Neural crest cell (in vitro differentiated cells): ENCODE measurements at places on chromosomes 7 and 10. TPM values are rescaled to one million over a fixed set of nuclear protein-coding genes. Genes with fewer than 3 reads are reported as not detected.

NPSR1 gene
- total RNA-seq: not detected in 2 replicates

HHEX gene
- not detected in 2 replicates for total RNA-seq

DNA sequence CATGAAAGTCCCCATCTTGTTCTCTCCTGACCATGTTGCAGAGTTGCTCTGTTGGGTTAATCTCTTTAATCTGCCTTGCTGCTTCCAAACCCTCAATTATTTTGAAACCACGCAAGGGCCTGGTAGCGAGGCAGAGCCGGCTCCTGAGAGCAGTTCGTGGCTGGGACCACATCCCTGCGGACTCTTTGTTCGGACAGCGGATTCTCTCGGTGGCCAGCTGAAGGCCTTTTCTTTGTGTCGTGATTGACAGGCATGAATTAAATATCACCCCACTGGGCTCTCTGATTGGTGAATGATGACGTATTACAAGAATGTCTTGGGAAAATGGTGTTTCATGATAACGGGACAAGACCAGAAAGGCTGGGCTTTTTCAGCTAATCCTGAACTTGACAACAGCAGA, 66.9 kb upstream of the ARHGAP21 start:
- peak; percentile 53 for DNase-seq

- no peak for DNase-seq
Observed at GRCh38 chr7:102193806-102194205, 92.9 kb upstream of the SH2B2 start.

DNA sequence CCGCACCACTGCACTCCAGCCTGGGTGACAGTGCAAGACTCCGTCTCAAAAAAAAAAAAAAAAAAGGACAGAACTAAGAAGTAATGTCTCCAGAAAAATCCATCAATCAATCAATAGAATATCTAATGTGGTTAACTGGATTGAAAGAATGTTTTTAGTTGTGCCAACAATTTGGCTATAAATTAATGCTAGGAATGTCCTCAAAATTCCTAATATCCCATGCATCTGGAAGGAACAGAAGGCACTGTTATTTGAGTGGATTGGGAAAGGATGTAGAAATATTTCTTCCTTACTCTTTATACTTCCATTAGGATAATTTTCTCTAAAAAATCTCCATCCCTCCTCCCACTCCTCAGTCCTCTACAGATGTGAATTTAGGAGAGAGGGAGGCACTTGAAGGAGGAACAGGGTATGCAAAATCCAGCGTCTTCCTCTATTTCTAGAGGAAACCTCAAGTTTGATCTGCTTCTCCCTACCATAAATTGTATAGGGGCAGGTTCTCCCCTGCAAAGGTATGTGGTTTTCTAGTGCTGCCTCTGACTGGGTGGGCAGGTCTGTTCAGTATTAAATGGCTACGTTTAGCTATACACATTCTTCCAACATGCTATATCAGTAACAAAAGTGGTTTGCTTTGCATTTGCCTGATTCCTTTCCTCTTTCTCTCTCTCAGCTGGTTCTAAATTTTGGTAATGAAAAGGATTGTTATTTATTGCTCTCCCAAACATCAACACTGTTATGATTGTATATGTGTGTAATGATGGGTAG, 54.1 kb downstream of the RNLS start:
- DNase-seq: no peak

GRCh38 chr7:28096713-28097112, 83.9 kb downstream of the JAZF1 start:
- peak; percentile 43 for DNase-seq

WBP1L gene
- 21.2 and 22.0 TPM in 2 replicates for total RNA-seq

DNA sequence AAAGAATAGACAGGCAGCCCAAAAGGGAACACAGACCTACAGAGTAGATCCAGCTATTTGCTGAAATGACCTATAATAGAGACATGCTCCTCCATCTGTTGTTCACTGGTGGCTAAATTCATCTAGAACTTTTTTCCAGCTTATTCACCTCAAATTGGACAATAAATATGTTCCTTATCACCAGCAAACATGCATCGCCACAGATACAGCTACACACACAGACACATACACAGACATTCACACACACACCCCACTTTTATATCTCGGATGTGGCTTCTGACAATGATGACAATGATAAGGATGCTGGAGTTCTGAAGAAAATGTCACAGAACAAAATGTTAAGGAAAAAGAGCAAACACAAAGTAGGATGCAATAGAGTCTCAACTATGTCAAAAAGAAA, 175.4 kb downstream of the LSM5 start:
- no peak for DNase-seq

DNA sequence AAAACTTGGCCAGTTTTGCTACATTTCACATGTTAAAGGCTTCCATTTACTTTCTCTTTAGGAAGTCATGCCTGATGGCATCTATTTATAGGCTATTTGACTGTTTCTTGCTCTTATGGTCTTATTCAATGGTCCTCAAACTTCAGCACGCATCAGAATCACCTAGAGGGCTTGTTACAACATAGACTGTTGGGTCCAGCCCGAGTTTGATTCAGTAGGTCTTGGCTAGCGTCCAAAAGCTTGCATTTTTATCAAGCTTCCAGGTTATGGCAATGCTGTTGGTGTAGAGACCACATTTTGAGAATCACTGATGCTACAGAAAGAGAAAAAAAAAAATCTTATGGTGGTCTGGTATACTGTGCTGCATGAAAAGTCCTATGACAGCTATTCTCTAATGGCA, 51.9 kb downstream of the MTPN start:
- DNase-seq: no peak
